Progenitor cell of endocrine pancreas (in vitro differentiated cells): ENCODE measurements at places on chromosomes 2 and 18. TPM values are rescaled to one million over a fixed set of nuclear protein-coding genes. Genes with fewer than 3 reads are reported as not detected.
A peak's percentile ranks its signal among the peaks of the same experiment; 100 is the strongest.

CTAGE1 gene
- not detected in 2 replicates for total RNA-seq

DCAF17 gene
- 25.8 and 26.0 TPM in 2 replicates for total RNA-seq

CD302 gene
- 3.6 and 3.9 TPM in 2 replicates for total RNA-seq

MOCOS gene
- total RNA-seq: 2.0 and 3.0 TPM in 2 replicates

GRHL1 gene
- total RNA-seq: 13.4 and 14.4 TPM in 2 replicates

LCT gene
- 0.19 TPM in 1 of 2 replicates, not detected in the other for total RNA-seq

FSHR gene
- 0.44 and 0.74 TPM in 2 replicates for total RNA-seq

EVX2 gene
- not detected in 2 replicates for total RNA-seq

WNT6 gene
- 0.72 and 1.5 TPM in 2 replicates for total RNA-seq

FRZB gene
- total RNA-seq: 38.2 and 45.5 TPM in 2 replicates

GRCh38 chr18:29418136-29418535 is 1241.2 kb upstream of the CDH2 start:
- no peaks in the 10 kb centered on the region for H3K4me1 ChIP-seq
- DNase-seq: no peak
- H3K36me3 ChIP-seq: no peaks in the 10 kb centered on the region
- no peak overlapping the region for H3K27ac ChIP-seq
- H3K4me3 ChIP-seq: no peak overlapping the region

DNA sequence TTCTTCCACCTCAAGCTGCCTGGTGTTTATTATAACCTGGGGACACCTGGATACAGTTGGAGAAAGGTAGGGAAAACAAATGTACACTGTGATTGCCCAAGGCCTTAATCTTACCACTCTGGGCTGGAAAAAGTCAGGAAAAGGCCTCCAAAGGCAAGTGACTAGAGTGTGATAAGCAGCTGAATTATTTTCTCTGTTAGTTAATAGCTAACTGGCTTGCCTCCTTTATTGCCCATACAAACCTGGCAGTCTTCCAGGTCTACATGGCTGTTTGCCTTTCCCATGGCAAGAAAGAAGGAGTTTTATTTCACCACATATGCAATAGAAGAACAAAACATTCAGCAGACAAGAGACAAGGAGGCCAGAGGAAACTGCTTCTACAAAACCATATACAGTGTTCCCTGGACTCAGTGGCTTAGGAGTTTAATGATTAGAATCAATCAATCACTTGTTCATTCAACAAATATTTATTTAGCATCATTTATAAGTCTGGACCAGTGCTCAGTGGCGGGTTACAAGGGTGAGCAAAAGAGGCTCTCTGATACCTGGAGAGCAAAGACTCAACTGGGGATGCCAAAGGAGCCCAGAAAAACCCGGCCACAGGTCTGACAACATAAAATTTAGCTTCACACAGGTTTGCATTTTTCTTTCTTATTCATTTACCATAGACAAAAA is 27.5 kb upstream of the SUCLG1 start:
- peaks cover 35% of the 10 kb centered on the region for H3K4me1 ChIP-seq
- peak overlapping the region; percentile 43 for H3K4me3 ChIP-seq
- peak overlapping the region; percentile 93 for H3K27ac ChIP-seq
- no peaks in the 10 kb centered on the region for H3K36me3 ChIP-seq
- no peak for DNase-seq

DNA sequence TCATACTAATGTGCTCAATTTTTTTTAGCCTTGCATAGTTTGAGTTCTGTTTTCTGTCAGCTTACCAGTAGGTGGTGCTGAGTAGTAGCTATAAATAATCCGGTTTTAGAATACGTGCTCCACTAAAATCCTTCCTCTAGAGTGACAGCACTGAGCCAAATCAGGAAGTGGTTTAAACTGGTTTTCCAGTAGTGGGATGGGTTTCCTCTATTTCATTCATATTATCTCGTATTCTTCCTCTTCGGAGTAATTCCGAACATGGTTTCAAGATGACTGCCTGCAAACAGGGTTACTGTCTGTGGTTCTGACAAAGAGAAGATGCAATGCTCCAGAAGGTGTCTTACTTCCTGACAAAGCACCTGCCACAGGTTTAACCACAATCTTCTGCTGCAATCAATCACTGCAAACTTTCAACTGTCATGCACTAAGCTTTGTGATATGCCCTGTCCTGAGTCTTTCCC is 496.9 kb upstream of the VRK2 start:
- H3K27me3 ChIP-seq: no peaks in the 10 kb centered on the region
- no peak overlapping the region for H3K4me3 ChIP-seq
- no peak overlapping the region for H3K27ac ChIP-seq
- no peak for DNase-seq

DNA sequence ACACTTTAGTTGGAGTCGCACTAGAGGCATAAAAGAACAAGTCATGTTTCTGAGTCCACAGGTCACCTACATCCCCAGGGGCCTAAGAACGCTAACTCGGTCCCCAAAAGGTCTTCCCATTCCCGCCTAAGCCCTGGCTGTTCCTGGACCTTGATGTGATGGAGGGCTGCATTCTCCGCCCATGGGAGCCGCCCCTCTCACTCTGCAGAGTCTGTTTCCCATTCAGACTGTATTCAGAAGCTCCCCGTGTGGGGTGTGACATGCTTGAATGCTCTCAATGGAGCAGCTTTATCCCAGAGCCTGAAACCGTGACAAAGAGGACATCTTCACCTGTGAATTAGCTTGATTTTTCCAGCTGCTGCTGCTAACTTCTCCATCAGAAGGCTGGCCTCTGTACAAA is 319.0 kb upstream of the KLHL29 start:
- H3K27me3 ChIP-seq: peaks cover 16% of the 10 kb centered on the region
- peaks cover 3% of the 10 kb centered on the region for H3K4me1 ChIP-seq
- no peak overlapping the region for H3K4me3 ChIP-seq
- H3K36me3 ChIP-seq: no peaks in the 10 kb centered on the region

- DNase-seq: no peak
- H3K4me3 ChIP-seq: no peak overlapping the region
- no peak overlapping the region for H3K27ac ChIP-seq
Measured at GRCh38 chr18:70142001-70142400, 63.5 kb downstream of the RTTN start.

- H3K4me1 ChIP-seq: peaks cover 21% of the 10 kb centered on the region
- H3K27ac ChIP-seq: no peak overlapping the region
- H3K36me3 ChIP-seq: no peaks in the 10 kb centered on the region
- H3K4me3 ChIP-seq: no peak overlapping the region
- H3K27me3 ChIP-seq: no peaks in the 10 kb centered on the region
Measured at GRCh38 chr18:42936289-42936688, 179.2 kb downstream of the RIT2 start.

- no peaks in the 10 kb centered on the region for H3K36me3 ChIP-seq
- H3K27ac ChIP-seq: no peak overlapping the region
- H3K4me1 ChIP-seq: peaks cover 36% of the 10 kb centered on the region
- no peak for DNase-seq
Measured at GRCh38 chr2:99886418-99886817, 256.0 kb downstream of the AFF3 start.

DNA sequence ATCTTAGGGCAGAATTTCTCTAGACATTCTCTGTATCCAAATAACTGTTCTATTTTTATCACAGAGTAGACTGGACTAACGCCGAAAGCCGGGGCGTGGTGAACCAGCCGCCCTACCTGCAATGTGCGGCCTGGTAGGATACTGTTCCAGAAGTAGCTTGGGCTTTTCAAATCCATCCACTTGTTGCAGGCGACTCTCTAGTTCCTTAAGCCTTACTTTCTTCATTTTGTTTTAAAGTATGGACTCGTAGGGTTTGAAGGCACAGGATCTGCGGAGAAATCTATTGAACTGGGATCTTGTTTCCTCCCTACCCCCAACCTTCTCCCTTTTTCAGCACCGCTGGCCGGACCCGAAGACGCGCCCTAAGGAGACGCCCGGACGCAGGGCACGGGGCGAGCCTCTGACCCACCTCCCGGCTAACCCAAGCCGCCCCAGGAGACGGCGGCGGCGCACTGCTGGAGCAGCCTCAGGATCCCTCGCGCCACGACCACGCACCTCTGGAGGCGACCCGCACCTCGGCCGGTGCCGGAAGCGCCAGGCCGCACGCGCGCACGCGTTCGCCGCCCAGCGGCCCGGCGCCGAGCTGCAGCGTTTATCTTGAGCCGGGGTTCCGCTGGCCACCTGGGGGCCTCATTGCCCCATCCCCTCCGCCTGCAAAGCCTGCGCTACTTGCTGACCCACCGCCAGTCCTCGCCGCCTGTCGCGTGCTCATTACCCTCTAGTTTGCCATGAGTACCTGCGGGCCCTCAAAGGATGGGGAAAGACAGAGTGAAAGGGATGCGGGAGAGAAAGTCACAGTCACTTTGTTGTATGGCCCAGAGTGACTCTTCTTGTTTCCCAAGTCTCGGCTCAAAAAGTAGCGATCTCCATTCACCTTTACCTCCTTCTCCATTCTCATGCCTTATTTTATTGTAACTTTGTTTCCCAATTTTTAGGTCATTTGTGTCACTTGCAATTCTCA is at the start of gene METTL5:
Gene METTL5 (minus strand): TSS at position 533 of the 961 bp plus-strand sequence. CDS start 308 bp downstream, at position 225.
- H3K27ac ChIP-seq: peak within 1 kb of the TSS; percentile 94
- peaks cover 4% of the 10 kb centered on the region for H3K36me3 ChIP-seq
- H3K4me1 ChIP-seq: peaks cover 19% of the 10 kb centered on the region
- H3K27me3 ChIP-seq: no peaks in the 10 kb centered on the region
- DNase-seq: peak; percentile 83
- peak within 1 kb of the TSS; percentile 76 for H3K4me3 ChIP-seq

GRCh38 chr2:64462940-64463700 is 9.2 kb downstream of the LGALSL start:
- peaks cover 4% of the 10 kb centered on the region for H3K36me3 ChIP-seq
- H3K4me3 ChIP-seq: no peak overlapping the region
- DNase-seq: no peak
- peaks cover 10% of the 10 kb centered on the region for H3K4me1 ChIP-seq

DNA sequence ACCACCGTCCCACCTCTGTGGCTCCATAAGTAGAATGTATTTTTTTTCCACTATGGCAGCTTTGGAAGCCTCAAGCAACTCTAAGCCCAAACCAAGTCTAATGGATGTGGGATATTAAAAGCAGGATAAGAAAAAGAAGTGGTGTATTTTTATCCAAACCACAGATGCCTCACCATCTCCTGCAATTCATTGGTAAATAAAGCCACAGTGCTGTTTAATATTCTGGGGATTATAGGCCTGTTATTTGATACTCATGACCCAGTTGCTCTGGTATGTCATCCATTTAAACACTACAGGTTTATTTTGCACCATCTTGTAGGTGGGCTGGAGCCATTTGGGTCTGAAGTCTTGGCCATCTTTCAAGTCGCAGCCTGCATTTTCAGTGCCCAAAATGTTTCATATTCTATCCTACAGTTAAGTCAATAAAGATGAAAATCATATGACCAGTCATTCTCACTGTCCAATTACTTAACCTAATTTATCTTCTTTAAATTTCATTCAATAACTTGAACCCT is 279.5 kb upstream of the EPHA4 start:
- no peak overlapping the region for H3K27ac ChIP-seq
- peaks cover 3% of the 10 kb centered on the region for H3K27me3 ChIP-seq
- no peak overlapping the region for H3K4me3 ChIP-seq
- DNase-seq: no peak

- DNase-seq: no peak
- H3K27me3 ChIP-seq: no peaks in the 10 kb centered on the region
- peaks cover 27% of the 10 kb centered on the region for H3K4me1 ChIP-seq
- H3K4me3 ChIP-seq: no peak overlapping the region
- H3K36me3 ChIP-seq: peaks cover 3% of the 10 kb centered on the region
- no peak overlapping the region for H3K27ac ChIP-seq
Measured at GRCh38 chr2:233419602-233420391, 65.5 kb downstream of the DGKD start.

DNA sequence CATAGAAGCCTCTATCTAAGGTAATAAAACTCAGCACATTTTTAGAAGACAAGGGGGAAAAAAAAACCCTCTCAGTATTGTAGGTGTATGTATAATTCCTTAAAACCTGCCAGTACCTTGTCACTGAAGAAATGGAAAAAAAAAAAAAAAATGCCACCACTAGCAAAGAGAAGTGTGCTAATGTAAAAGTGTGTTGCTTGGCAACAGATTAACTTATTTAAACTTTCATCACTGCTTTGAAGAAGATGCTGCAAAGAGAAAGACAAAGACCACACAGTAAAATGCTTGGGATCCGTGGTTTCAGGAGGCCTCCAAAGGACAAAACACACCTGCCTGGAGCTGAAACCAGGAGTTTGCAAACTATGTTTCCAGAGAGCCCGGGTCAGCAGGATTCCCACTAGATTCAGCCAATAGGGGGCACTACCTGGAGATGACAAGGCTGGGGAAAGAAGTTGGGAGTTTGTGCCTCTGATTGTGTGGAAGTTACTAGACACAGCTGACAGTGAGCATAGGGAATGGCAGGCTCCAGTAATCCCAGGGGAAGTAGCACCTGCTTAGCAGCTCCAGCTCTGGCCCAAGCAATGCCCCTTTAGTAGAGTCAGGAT is 169.1 kb upstream of the TRIB2 start:
- no peak overlapping the region for H3K4me3 ChIP-seq
- peaks cover 2% of the 10 kb centered on the region for H3K27me3 ChIP-seq
- H3K27ac ChIP-seq: no peak overlapping the region
- no peaks in the 10 kb centered on the region for H3K4me1 ChIP-seq

DNA sequence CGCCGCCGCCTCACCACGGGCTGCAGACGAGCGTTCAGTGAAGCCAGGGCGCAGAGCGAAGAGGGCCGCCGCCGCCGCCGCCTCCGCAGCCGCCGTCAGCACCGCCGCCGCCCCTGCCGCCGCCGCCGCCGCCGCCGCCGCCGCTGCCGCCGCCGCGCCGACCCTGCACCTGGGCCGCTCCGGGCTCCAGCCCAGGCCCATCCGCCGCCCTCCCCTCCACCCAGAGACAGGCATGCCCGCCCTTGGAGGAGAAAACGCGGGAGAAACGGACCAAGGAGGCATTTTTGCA is 3.0 kb downstream of the POU3F3 start:
- H3K4me3 ChIP-seq: no peak overlapping the region
- no peaks in the 10 kb centered on the region for H3K36me3 ChIP-seq
- no peak overlapping the region for H3K27ac ChIP-seq
- H3K27me3 ChIP-seq: peaks cover 79% of the 10 kb centered on the region

GRCh38 chr2:28546242-28546641 is 50.4 kb downstream of the PLB1 start:
- no peak overlapping the region for H3K27ac ChIP-seq
- H3K36me3 ChIP-seq: no peaks in the 10 kb centered on the region
- no peak overlapping the region for H3K4me3 ChIP-seq
- H3K4me1 ChIP-seq: peaks cover 12% of the 10 kb centered on the region
- no peak for DNase-seq
- H3K27me3 ChIP-seq: peaks cover 7% of the 10 kb centered on the region

- no peaks in the 10 kb centered on the region for H3K27me3 ChIP-seq
- H3K36me3 ChIP-seq: no peaks in the 10 kb centered on the region
Measured at GRCh38 chr18:40485318-40485717, 1469.7 kb upstream of the PIK3C3 start.

DNA sequence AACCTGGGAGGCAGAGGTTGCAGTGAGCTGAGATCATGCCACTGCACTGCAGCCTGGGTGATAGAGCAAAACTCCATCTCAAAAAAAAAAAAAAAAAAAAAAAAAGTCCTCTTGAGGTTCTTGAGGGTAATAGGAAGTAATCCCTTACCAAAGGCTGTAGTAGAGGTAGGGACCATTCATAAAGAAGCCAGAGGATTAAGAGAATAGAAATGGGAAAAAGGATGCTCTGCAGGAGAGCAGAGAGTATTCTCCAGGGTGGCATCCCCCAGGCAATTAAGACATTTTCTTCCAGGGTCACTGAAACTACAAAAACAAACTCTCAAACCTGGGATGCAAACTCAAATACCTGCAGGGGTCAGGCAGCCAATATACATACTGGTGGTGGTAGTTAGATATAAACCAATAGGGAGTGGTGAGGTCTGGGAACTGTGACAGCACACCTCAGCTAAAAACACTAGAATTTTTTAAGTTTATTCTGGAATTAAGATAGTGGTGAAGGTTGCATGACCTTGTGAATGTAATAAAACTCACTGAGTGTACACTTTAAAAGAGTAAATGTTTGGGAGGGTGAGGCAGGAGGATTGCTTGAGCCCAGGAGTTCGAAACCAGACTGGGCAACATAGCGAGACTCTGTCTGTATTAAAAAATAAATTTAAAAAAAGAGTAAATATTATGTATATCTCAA is 24.7 kb downstream of the RAPH1 start:
- H3K27me3 ChIP-seq: no peaks in the 10 kb centered on the region
- DNase-seq: no peak
- H3K36me3 ChIP-seq: no peaks in the 10 kb centered on the region
- H3K4me1 ChIP-seq: peaks cover 7% of the 10 kb centered on the region
- H3K4me3 ChIP-seq: no peak overlapping the region
